ENCODE measurements at places on chromosomes 6 and 20. TPM values are rescaled to one million over a fixed set of nuclear protein-coding genes. Genes with fewer than 3 reads are reported as not detected.

NKX2-2 gene
- total RNA-seq = not detected

SRC gene
- total RNA-seq = 18.7 TPM

BPIFB2 gene
- not detected for total RNA-seq

PPDPF gene
- total RNA-seq = 61.2 TPM

AVP gene
- total RNA-seq = not detected

FOXS1 gene
- 1.1 TPM for total RNA-seq

TSPO2 gene
- not detected for total RNA-seq

NKX2-4 gene
- total RNA-seq = not detected

OPRM1 gene
- total RNA-seq = not detected

KPNA5 gene
- total RNA-seq = 12.8 TPM

C6orf52 gene
- 0.30 TPM for total RNA-seq

CDKN1A gene
- total RNA-seq = 567 TPM

KCNB1 gene
- not detected for total RNA-seq

GSTA1 gene
- total RNA-seq = not detected

TSBP1 gene
- total RNA-seq = not detected

CD24 gene
- 7.2 TPM for total RNA-seq

RAET1E gene
- not detected for total RNA-seq

UNC5CL gene
- total RNA-seq = not detected

IYD gene
- not detected for total RNA-seq

PNLDC1 gene
- total RNA-seq = not detected

PI3 gene
- total RNA-seq = not detected

ZNF334 gene
- 2.7 TPM for total RNA-seq

DST gene
- 289 TPM for total RNA-seq

EDN1 gene
- total RNA-seq = 2.8 TPM

RPRD1B gene
- 29.4 TPM for total RNA-seq

HNF4A gene
- total RNA-seq = not detected

CDH26 gene
- 0.09 TPM for total RNA-seq

CRYBG1 gene
- 3.6 TPM for total RNA-seq

CST5 gene
- total RNA-seq = not detected

All from smooth muscle cell of the umbilical artery (primary cell).